RWPE1 (cell line): ENCODE measurements at places on chromosomes 4 and X.

DNA sequence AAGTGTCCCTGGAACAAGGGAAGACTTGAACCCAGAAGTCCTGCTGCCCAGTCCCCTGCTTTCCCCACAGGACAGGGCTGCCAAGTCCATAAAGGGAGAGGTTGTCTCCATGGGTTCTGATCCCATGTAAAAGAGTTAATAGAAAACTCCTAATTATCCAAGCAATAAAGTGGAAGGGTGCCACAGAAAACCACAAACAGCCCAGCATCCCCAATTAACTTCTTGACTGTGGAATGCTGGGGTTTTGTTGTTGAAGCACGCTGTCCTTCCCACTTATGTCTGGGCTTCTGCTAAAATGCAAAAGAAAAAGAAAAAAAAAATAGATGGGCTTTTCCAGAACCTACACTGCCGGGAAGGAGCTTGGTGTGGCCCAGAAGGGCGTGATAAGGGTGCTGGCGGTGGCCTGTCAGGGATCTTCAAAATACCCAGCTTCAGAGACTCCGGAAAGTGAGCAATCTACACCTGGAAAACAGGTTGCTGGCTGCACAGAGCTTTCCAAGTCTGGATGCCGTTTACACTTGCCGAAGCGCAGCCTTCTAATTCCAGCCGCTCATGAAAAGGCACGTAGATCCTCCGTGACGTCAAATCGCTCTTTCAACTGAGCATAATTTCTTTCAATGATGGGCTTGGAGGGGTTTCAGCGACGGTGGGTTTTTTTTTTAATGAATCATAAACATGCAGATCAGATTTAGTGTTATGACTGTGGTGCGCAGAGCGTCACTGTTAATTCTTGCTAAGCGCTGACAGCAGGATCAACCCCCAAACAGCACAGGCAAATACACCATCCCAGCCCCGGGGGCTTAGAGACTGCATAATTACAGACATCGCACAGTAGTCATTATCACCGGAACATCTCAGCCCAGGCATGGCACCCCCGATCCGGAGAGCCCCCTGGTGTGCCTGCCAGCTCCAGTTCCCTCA, 197.6 kb downstream of the BCOR start:
- DNase-seq: no peak

- peak; percentile 85 for DNase-seq
These were observed 36.9 kb downstream of the PDLIM5 start for GRCh38 chr4:94488670-94489069.

DNA sequence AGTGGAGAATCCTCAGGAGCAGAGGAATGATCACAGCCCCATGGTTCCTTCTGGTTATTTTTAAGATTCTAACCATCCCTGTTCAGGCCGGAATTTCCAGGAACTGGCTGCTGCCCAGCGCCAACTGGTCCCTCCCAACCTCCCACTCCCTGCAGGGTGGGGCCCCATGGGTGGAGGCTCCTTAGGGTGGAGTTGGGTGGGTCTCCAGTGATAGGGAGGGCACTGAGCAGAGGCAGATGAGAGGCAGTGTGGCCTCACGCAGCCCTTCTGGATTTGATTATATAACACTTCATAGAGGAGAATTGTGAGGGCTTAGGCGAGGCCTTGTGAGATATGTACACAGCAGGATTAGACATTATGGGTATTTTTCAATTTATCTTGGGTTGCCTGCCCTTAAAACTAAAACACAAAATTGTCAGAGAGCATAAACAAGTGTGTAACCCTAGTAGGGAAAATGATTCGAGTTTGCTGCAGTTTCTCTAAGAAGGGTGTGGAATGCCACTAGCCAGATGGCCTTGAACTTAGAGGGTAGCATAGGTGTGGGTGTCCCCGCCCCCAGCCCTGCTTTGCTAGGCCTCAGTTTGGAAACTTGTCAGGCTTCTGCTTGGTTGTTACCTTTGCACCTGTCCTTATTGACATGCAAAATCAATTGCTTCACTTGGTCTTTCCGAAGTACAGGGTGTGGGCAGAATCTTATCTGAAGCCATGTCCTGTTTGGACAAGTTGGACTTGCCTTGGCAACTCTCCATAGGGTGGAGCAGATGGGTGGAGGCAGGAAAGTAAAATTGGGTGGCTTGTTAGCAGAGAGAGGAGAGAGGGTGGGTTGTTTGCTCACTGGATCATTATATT, 9.4 kb downstream of the KLF3 start:
- DNase-seq: peak; percentile 86

GRCh38 chr4:48295116-48295515, 25.5 kb upstream of the TEC start:
- no peak for DNase-seq

GRCh38 chrX:68989865-68990606, 161.2 kb downstream of the EFNB1 start:
- no peak for DNase-seq

DNA sequence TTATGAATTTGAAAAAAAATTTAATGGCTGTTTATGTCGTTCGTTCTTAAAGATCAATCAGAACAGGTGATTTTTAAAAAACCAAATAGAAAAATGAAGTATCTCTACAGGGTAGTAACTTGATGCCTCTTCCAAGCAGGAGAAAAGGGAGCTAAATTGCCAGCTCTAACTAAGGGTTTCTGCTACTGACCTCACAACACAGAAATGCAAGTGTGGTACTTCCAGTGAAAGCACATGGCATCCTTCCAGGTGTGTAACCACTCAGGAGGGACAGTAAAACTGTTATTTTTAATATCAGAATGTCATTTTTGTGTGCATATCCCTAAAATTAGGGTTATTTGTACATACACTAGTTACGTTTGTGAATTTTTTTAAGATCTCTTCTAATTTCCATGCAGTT, 116.8 kb upstream of the ZCCHC13 start:
- DNase-seq: no peak

- DNase-seq: no peak
These were observed 4.0 kb downstream of the CDKN2AIP start for GRCh38 chr4:183448436-183448835.

- DNase-seq: no peak
These were observed 195.5 kb downstream of the ZNF330 start for GRCh38 chr4:141416219-141416618.

GRCh38 chr4:110415478-110415877, 60.5 kb upstream of the ENPEP start:
- DNase-seq: no peak

- no peak for DNase-seq
These were observed 46.2 kb downstream of the TIGD2 start for GRCh38 chr4:89157488-89158024.

DNA sequence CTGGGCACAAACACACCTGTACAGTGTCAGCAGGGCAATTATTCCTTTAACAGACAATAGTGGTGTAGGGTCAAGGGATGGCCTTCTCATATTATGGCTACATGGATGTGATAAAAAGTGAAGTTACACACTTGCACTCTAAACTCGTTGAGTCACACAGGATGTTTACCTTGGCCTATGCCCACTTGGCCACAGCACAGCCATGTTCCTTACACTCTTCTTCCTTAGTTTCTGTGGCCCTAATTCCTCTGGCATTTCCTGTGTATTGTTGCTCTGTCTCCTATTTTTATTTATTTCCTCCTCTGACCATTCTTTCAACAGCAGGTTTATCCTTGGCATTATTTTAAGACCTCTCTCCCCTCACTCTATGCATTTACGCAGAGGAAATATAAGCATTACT, 86.8 kb upstream of the NPFFR2 start:
- DNase-seq: no peak
